ENCODE measurements at places on chromosomes 4 and X.

GRCh38 chr4:183700407-183700806, 41.3 kb downstream of the TRAPPC11 start:
- DNase-seq, result no peak

- DNase-seq, result no peak
These were observed 17.2 kb downstream of the DHRSX start for GRCh38 chrX:2483398-2484060.

DNA sequence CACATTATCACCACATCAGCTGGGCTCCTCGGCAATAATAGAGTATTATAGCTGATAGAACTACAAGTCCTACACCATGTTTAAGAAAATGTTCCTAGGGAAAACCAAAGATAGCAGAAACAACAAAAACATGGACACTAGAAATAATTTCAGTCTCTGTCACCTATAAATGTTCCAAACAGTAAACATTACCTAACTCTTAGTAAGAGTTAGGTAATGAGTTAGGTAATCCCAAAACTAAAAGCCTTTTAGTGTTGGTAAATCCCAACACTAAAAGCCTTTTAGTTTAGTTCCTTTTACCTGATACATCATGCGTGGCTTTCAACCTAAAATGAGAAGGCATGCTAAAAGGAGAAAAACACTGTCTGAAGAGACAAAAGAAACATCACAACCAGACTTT, 35.5 kb downstream of the MAGED2 start:
- DNase-seq, result no peak

- no peak for DNase-seq
These were observed 103.6 kb downstream of the RTL3 start for GRCh38 chrX:78555401-78555980.

DNA sequence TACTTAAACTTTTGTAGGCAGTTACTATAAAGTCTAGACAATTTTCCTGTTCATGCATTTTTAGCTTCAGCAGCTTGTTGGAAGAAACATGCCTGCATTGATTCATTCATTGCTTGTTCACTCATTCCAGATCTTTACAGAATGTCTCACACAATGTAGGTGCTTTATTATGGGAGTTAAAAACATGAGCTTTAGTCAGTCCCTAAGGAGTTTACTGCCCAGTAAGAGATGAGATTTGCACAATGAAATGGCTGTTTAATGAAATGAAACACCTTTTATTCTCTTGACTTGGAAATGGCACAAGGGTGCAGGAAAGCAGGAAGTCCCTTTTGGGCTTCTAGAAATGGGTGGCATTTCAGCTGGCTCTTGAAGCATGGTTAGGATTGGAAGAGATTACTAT, 2.9 kb downstream of the NOCT start:
- DNase-seq, result no peak

GRCh38 chr4:35739308-35739707, 505.0 kb downstream of the ARAP2 start:
- no peak for DNase-seq

DNA sequence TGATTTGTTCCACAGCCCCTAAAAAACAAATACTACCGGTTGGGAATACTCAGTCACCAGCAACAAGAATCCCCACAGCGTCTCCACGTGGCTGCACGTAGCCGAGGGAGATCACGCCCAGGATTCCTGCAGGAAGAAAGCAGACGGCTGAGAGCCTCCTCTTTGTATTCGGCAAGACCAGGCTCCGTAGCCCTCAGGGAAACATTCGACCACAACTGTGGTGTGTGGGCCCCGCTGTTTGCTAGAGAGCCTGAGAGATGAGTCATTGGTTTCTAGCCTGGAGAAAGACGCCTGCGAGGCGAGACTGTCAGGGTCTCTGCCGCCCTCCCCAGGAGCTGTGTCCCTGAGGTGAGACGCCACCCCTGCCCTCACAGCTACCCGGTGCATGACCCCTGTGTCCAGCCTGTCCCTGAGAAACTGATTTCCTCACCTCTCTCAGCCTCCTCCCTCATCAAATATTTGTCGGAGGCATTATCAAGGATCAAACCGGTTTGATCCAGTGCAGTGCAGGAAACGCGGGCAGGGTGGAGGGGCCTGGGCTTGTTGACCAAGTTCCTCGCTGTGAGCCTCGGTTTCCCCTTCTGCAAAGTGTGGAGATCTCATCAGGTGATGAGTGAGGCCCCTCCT, 4.7 kb upstream of the S100P start:
- DNase-seq, result no peak

GRCh38 chrX:152637649-152638442, at the start of gene GABRQ:
GABRQ (plus strand) TSS chrX:152637895; CDS start chrX:152638203, 308 bp downstream.
- no peak for DNase-seq

DNA sequence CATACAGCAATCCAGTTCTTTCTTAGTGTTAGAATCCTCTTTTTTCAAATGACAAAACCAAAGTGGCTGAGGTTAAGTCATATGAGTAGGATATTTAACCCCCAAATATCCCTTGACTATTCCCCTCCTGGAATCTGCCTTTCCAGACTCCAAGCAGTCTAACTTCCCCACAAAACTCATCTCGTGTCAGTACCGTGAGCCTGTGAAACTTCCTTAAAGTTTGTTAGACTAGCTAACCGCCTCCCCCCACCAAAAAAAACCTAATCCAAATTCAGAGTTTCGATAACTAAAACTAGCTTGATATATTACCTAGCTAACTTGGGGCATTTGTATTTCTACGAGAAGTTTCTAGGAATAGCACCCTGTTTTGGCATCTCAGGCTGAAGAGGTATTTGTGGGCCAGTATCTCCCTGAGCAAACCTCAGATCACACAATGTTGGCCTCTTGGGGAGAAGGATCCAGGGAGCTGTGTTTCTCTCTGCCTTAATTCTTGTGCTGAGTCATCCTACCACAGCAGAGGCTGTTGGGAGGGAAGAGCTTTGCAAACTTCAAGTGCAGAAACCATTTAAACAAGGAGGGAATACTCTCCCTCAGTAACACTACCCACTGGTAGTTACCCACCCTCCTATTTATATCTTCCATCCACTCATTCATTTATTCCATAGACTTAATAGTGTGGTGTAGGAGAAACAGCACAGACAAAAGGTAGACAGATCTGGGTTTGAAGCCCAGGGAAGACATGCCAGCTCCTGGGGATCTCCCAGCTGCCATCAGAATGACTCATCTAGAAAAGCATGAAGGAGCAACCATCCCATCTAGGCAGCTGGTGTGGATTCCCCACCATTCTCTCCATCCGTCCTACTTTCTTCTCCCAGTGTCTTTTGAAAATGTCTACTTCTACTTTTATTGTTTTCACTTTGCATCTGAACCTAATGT, 39.3 kb upstream of the TXK start:
- DNase-seq, result no peak

- DNase-seq, result peak; percentile 76
These were observed at the start of gene CLOCK for GRCh38 chr4:55546756-55547465. CLOCK (minus strand) TSS chr4:55546909; CDS start chr4:55482785, 64,124 bp downstream.

GRCh38 chrX:30153881-30154260, 61.5 kb upstream of the MAGEB2 start:
- DNase-seq, result no peak

DNA sequence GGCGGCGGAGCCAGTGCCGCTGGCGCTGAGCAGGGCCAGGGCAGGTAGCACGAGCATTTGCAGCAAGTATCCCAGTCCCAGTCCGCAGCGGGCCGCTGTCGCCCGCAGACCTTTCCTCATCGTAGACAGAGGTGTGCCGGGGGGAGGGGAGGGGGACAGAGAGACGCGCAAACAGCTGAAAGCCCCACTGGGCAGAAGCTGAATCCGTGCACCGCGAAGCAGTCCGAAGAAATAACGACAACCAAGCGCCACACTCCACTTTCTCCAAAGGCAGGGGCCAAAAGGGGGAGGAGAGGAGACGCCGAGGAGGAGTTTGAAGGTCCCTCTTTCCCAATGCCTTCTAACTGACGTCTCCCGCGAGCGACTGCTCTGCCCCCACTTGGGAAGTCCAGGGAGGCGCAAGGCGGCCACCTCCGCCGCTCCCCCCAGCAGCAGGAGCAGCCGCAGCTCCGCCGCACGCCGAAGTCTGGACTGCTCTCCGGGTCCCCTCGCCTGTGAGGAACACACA, at the start of gene UNC5C:
UNC5C (minus strand) TSS at position 236 of the 508 bp plus-strand sequence.
- DNase-seq, result no peak

DNA sequence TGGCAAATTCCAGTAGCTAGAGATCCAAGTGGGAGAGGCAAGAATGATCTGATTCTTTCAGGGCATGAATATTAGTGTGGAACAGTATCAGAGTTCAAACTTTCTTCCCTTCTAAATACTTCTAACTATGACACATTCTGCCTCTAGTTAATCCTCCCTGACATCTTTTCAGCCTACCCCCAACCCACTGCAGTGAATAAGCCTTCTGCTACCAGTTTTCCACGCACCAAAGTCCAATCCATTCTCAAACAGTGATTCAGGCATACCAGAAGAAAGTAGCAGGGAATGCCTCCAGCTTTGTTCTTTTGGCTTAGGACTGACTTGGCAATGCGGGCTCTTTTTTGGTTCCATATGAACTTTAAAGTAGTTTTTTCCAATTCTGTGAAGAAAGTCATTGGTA, 155.4 kb upstream of the FTHL17 start:
- DNase-seq, result no peak

DNA sequence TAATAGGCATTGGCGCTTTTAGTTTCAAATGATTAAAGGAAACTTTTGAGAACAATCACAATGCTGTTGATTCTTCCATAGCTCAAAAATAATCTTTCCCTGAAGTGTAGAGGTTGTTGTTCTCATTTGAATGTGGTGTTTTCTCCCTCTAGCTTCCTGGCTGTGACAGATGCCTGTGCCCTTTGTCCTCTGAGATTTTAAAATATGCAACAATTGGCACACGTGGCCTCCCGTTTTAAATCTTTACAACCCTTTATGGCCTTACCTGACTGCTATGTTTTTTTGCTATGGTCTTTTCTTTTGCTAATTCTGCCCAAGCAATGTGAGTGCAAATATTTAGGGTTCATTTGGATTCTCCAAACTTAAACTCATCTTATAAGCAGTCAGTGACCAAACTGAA, 22.9 kb upstream of the CASK start:
- DNase-seq, result no peak
